CD4-positive, alpha-beta T cell treated with Interleukin-17A for 1 hour (primary cell): ENCODE measurements at places on chromosomes 7 and 10.

DNA sequence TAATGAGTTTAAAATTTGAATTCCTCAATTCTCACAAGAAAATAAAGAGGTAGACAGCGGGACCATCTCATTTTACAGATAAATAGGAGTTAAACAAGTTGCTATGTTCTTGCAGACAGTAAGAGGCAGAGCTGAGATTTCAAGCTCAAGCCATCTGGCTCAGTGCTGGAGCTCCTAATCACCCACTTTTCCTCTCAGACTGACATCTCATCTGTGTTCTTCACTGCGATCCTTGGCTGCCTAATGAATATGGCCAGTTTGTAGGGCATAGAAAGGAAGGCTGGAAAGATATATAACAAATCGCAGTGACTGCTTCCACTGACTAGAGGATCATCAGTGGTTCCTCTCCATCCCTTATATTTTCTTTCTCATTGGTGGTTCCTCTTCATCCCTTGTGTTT lies 151.2 kb downstream of the MPP7 start:
- DNase-seq, result no peak

- DNase-seq, result no peak
Observed at GRCh38 chr10:22477334-22478287, 132.3 kb downstream of the SPAG6 start.

- DNase-seq, result no peak
Observed at GRCh38 chr7:155792315-155792960, 19.8 kb downstream of the SHH start.

- DNase-seq, result no peak
Observed at GRCh38 chr7:139842401-139843210, 13.5 kb downstream of the TBXAS1 start.

DNA sequence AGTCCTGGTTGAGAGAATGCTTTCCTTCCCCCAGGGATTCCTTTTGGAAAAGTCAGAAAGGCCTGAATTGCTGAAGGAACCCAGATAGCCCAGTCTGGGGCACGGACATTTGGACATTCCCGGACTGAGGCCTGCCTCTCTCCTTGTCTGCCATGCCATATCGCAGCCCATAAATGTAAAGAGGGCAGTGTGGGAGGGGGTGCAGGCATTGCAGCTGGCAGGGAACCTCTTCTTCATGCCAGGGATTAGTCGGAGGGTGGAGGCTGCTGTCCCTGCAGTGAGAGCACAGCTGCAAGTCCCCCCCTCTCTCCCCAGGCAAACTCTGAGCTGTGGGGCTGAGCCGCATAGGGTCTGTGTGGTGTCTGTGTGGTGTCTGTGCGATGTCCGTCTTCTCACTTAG lies 486.0 kb upstream of the MKI67 start:
- DNase-seq, result no peak
